ENCODE measurements at places on chromosomes 4 and X.

GRCh38 chr4:187415231-187415630, 580.3 kb upstream of the ZFP42 start:
- DNase-seq = no peak

GRCh38 chrX:63784902-63785707, at the start of gene ARHGEF9:
TSS of gene ARHGEF9 (minus strand) at chrX:63785214. CDS start at chrX:63785145, 69 bp downstream.
- DNase-seq = no peak

DNA sequence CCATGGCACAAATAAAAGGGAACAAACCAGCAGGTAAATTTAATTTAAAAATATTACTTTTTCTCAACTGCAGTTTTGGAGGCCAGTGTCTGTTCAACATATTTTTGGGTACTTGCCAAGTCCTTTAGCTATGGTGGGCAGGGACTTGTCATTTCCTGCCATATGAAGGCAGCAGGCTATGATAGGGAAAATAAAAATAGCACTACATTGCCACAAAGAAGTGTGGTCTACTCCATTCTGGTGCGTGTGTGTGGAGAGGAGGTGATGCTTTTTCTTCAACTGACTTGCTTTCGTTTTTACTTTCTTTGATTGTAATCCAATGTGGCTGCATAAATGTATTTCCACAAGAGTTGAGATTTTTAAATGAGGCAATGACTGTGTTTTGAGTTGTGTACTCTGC, 17.2 kb downstream of the GPR174 start:
- no peak for DNase-seq

DNA sequence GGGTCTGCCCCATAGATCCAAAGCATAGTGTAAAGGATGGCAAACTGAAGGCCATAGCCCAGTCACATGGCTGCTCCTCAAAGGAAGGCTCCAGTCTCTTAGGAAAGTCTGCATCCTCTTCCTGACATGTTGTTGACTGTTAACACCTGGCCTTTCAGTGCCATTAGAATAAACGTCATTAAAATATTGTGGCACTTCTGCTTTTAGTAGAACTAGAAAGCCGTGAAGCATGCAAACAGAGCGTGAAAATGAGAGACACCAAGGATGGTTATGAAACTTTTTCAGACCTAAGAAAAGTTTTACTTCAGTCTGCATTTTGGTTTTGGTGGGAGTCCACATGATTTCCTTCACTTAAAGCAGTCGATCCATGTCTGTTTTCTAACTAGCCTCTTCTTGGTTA, 41.1 kb upstream of the AFF2 start:
- no peak for DNase-seq

- no peak for DNase-seq
Observed at GRCh38 chr4:101322743-101323142, 24.6 kb downstream of the PPP3CA start.

DNA sequence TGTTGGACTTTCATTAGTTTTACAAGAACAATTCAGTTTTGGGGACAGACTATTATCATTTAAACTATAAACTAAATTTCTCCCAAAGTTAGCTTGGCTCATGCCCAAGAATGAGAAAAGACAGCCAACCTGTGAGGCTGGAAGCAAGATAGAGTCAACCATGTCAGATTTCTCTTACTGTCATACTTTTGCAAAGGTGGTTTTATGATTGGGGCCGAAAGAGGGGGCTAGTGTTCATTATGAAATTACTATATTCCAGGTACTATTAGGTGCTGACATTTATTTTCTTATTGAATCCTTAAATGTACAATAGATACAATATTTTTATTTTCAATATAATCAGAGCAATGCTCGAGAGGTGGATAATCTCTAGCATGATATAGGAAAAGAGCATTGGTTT, 30.6 kb downstream of the HERC6 start:
- DNase-seq = no peak

DNA sequence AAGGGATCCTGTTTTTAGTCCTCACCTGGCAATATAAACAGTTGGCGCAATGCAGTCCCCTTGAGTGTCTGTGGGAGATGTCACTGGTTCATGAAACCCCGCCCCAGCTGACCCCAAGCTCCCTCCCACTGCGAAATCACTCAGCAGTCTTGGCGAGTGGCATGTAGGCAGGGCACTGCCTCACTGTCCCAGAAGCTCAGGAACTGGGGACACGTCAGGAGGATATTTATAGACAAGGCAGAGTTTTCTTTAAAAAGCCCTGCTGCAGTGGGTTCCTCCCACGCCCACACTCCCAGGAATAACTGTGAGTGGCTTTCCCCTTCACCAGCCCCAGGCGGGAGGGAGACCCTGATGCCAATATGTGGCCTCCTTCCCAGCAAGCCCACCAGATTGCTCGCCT, 44.3 kb upstream of the PPP2R2C start:
- DNase-seq = no peak

- no peak for DNase-seq
Observed at GRCh38 chrX:110791071-110791470, 4.5 kb downstream of the CHRDL1 start.

DNA sequence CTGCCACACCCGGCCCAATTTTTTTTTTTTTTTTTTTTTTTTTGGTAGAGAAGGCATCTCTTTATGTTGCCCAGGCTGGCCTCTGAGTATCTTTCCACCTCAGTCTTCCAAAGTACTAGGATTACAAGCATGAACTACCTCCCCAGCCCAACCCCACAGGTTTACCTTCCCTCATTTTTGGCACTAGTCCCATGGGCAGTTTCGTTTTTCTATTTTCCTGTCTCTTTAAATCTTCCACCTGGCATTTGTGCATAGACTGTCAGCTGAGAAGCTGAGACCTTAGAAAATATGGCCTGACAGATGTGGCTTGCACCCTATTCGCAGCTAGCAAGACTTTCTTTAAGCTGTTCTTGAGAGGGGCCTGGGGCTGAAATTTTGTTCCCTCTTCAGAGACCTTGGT, 27.9 kb downstream of the TNIP2 start:
- DNase-seq = no peak

DNA sequence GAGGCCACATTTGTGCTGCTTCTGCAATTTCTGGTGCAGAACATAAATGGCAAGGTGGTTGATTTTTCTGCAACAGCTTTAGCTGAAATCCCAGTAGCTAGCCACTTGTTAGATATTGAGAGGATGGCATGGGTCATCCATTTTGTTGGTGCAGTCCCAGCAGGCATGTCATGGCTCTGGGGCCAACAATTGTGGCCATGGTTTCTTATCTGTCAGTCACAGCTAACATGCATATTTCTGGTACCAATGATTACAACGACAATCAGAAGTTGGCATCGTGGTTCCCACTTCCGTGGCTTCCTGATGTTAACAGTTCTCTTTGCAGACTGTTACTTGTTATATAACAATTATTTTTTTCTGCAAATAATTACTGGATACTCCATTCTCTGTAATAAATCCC, 42.8 kb upstream of the PRKG2 start:
- DNase-seq = no peak

DNA sequence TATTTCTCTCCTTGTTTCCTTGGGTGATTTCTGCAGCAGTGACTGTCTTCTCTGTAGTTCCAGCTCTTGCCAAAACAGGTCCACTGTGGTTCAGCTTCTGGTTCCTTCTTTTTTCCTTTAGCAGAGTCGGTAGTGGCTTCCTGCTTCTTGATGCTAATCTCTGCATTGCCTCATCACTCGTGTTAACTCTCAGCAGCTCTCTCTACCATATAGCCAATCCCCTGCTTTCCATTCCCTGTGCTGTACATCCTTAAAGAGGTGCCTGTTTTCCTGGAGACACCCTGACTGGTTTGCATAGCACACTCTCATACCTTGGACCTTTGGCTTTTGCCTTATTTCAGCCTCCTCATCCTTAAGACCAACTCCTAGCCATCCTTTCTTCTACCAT, 191.2 kb upstream of the LNX1 start:
- no peak for DNase-seq

- no peak for DNase-seq
Observed at GRCh38 chrX:13473442-13474163, 95.8 kb upstream of the EGFL6 start.

- DNase-seq = no peak
Observed at GRCh38 chrX:39820938-39821708, 276.6 kb downstream of the BCOR start.

GRCh38 chr4:28287831-28288233, 1427.2 kb downstream of the STIM2 start:
- DNase-seq = no peak

DNA sequence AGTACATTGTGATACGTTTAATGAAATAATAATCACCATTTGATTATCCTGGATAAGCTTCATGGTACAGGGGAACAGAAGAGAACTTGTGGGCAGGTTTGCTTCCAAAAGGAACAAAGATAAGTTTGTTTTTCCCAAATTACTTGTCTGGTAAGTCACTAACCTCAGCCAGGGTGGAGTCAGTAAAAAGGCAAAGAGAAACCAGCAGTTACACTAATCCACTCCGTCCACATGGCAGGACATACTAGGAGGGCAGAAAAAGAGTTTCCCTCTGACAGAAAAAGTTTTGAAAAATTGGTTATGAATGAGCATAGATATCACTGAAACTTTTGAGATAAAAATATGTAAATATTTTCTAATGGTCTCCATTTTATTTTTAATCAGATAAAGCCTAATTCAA, 285.9 kb downstream of the IL15 start:
- DNase-seq = no peak

GRCh38 chr4:20904966-20905365, 204.7 kb downstream of the PACRGL start:
- DNase-seq = no peak

DNA sequence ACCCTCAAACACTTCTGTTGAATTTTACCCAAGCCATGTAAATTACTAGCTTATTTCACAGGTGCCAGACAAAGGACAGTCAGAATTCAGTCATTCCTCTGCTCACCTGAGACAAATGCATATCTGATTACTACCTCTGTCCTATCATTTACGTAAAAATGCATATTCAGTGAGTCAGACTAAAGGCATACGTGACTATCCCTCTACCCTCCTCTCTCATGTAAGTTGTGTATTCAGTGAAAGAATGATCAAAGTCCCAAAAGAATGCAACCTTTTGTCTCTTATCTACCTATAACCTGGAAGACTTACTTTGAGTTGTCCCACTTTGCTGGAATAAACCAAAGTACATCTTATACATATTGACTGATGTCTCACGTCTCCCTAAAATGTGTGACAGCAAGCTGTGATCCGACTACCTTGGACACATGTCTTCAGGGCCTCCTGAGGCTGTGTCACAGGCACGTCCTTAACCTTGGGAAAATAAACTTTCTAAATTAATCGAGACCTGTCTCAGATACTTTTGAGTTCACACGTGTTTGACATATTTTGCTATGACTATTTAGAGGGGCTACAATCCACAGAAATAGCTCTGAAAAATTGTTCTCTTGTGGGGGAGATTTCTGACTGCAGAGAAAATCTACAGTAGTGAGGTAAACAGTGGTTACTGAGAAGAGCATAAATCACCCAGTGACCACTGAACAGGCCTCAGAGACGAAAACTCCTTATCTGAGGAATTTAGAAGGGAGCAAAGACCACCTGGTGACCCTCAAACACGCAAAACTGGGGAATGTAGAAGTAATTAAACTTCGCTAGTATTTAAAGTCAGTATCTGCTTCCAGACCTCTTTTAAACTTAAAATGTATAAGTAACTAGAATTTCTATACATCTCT, 1575.8 kb downstream of the STIM2 start:
- DNase-seq = no peak

DNA sequence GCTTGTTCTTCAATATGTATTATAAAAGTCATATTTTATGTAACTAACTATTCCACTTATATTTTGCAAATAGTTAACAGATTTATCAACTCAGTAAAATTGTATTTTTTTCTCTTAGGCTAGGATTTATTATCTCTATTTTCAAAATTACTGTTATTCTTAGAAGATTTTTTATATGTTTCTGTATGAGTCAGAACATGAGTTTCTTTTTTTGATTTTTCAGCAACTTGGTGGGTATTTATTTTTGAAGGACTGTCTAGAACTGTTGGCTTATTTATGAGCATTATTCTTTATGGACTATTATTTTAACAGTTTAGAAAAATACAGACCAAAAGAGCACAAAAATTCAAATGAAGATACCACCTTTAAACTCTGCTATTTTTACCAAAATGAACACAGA, 6.8 kb downstream of the AIMP1 start:
- DNase-seq = no peak

GRCh38 chrX:10457092-10457491, 163.3 kb downstream of the MID1 start:
- no peak for DNase-seq

DNA sequence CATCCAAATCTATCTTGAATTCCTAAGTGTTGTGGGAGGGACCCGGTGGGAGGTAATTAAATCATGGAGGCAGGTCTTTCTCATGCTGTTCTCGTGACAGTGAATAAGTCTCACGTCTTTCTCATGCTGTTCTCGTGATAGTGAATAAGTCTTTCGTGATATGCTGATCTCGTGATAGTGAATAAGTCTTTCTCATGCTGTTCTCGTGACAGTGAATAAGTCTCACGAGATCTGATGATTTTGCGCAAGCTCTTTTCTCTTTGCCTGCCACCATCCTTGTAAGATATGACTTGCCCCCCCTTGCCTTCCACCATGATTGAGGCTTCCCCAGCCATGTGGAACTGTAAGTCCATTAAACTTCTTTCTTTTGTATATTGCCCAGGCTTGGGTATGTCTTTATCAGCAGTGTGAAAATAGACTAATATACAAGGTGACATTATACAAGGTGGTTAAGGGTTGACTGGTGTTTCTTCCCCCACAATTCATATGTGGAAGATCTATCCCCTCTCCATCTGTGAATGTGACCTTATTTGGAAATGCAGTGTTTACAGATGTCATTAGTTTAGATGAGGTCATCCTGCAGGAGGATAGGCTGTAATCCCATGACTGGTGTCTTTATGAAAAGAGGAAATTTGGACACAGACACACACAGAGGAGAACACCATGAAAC, 27.6 kb downstream of the ARSD start:
- DNase-seq = no peak

DNA sequence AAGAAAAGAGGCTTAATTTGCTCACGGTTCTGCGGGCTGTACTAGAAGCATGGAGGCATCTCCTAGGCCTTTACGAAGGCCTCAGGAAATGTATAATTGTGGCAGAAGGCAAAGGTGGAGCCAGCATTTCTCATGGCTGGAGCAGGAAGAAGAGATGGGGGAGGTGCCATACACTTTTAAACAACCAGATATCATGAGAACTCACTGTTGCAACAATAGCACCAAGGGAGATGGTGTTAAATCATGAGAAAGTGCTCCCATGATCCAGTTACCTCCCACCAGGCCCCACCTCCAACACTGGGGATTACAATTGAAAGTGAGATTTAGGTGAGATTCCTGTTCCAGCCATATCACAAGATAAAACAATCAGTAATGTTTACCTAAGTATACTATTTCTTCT, 45.5 kb downstream of the MTHFD2L start:
- DNase-seq = no peak

DNA sequence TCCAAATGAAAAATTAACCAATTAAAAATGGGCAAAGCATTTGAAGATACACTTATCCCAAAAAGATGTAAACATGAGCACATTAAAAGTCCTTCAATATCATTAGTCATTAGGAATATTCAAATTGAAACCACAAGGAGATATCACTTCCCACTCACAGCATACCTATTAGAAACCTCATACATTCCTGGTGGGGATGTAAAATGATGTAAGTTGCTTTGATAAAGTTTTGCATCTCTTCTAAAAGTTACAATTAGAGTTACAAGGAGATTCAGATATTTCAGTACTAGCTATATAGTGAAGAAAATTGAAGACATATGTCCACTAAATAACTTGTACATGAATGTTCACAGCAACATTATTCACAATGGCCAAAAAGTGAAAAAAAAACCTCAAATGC, 1109.3 kb upstream of the LCORL start:
- no peak for DNase-seq
